ENCODE measurements at places on chromosomes 7 and 10.

GRCh38 chr7:123665157-123665556 is 9.5 kb downstream of the LMOD2 start:
- no peak for DNase-seq

DNA sequence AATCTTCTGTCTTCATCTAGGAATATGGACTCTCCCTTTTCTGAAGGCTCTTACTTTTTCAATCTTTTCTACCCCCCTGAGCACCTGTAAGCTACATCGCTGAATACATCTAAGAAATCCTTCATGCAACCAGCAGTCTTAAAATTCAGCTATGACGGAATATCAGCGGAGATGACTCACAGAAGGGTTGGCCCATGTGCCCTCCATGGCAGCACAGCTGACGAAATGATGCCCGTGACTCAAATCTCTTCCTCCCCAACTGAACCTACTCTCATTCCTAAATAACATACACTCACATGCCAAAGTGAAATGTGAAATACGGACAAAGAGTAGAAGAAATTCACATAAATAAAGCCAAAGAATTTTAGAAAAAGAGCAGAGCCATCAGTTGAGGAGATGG is 30.3 kb upstream of the NCAPG2 start:
- no peak for DNase-seq

GRCh38 chr10:129293991-129294700 is 172.9 kb upstream of the MGMT start:
- DNase-seq = no peak

GRCh38 chr7:11655163-11655562 is 176.8 kb downstream of the THSD7A start:
- no peak for DNase-seq

DNA sequence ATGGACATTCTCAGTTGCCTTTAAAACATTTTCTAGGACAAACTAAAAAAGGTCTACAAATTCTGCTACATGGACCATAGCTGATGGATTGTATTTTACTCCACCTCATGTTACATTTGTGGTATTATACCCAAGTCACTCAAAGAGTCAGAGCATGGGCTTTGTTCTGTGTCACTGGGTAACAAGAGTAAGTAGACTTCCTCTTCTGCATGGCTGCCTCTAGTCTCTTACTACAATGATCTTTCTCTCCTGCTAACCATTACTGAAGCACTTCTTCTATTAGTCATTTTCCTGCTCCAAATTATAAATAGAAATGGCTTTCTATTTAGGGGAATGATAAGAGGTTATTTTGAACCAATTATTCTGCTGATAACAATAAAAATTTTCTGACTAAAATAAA is 727.4 kb upstream of the NRP1 start:
- no peak for DNase-seq

DNA sequence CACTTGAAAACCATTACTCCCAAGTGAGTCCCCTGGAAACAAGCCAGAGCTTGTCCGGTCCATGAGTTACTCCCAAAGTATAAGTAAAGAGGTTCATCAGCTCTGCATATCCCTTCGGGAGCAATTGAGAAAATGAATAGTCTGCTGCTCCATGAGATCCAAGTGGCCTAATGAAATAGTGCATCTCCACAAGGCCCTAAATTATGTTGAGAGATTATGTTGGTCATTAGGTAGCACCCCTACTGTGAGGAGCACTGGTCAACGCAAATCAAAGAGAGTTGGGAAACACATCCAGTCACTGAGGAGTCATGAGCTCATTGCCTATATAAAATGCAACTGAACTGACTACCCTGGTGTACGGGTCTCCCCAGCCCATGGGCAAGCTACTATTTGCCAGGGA is 205.5 kb upstream of the AOAH start:
- no peak for DNase-seq

- no peak for DNase-seq
Measured at GRCh38 chr10:45386657-45387056, 12.6 kb downstream of the ALOX5 start.

DNA sequence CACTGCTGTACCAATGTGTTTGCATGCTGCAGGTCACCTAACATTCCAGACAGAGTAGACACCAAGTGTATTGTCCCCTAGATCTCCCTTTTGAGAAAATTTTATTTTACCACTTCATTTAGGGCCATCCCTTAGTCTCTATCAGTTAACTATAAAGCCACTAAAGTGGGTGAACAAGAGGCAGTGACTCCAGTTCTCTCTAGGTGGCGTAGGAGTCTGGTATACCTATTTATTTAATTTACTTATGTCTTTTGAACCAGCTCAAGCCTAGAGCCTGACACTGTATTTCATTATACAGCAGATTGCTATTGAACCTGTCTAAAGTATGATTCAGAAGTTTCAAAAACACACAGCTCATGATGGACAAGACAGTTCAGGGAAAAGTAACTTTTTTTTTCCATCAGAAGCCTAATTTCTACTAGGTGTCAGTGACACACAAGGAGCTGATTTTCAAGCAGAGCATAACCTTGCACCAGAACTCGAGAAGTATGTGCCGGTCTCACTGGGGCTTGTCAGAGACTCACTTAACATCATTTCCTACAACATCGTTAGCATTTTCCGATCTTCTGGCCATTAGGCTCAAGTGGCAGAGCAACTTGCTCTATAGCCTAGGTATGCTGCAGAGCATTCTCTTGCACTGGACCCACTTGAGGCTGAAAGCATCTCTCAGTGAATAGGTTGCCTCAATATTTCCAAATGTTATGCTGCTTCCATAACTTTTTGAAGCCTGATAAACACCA is 175.4 kb downstream of the CDC14C start:
- no peak for DNase-seq

GRCh38 chr10:122208571-122209430 is 62.3 kb upstream of the BTBD16 start:
- DNase-seq = no peak

- DNase-seq = no peak
Measured at GRCh38 chr10:62075912-62076311, 174.4 kb downstream of the ARID5B start.

DNA sequence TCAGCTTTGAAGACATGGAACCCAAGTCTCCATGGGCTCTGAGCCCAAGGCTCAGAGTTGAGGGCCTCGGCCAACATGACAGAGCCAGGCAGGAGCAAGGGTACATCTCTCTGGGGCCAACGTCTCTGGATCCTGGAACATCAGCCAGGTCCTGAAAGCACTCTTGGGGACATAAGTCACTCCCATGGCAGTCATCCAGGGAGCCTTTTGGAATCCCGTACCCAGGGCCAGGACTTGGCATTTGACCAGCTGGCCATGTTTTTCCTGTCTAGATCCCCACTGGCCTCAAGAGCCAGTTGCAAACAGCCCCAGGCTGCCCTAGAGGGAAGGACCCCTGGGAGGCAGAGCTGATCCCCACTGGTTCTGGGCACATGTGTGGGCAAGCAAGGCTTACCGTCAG is 4.3 kb upstream of the CXCL12 start:
- DNase-seq = no peak

GRCh38 chr10:116111483-116112095 is 161.4 kb downstream of the GFRA1 start:
- no peak for DNase-seq

DNA sequence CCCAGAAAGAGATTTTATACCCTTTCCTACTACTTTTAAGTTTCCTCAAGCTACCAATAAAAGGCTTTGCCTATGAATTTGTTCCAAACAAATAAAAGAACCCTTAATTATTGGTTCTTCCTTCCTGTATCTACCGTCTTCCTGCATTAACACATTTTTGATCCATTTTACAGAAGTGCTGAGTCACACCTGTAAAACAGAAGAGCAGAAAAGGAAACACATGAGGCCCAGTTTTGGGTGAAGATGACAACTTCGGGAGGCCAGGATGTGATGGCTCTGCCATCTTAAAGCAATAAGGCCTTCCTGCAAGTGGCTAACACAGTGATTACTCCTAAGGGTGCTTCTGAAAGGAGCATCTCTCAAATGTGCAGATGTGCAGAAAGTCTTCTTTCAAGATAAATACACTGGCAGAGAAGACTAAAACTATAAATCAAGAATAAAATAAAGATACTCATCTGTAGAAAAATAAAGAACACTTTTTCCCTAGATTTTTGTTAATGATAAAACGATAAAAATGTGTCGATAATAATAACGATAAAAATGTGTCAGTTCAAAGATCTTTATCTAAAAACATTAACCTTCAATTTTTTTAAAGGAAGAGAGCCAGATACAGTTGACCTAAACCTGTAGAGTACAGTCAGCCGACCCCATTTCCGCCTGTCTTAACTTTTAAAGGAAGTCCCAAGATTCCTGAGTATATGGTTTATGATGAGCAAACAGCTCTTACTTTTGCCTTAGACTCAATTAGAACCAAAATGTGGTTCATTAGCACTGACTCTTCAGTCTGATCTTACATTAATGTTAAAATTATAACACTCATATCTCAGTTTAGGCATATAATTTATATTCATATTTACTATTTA is 108.6 kb downstream of the UBE2H start:
- DNase-seq = no peak

- peak; percentile 94 for DNase-seq
Measured at GRCh38 chr10:12333380-12334185, 15.8 kb upstream of the CAMK1D start.

- no peak for DNase-seq
Measured at GRCh38 chr7:115040495-115040894, 118.6 kb downstream of the MDFIC start.

DNA sequence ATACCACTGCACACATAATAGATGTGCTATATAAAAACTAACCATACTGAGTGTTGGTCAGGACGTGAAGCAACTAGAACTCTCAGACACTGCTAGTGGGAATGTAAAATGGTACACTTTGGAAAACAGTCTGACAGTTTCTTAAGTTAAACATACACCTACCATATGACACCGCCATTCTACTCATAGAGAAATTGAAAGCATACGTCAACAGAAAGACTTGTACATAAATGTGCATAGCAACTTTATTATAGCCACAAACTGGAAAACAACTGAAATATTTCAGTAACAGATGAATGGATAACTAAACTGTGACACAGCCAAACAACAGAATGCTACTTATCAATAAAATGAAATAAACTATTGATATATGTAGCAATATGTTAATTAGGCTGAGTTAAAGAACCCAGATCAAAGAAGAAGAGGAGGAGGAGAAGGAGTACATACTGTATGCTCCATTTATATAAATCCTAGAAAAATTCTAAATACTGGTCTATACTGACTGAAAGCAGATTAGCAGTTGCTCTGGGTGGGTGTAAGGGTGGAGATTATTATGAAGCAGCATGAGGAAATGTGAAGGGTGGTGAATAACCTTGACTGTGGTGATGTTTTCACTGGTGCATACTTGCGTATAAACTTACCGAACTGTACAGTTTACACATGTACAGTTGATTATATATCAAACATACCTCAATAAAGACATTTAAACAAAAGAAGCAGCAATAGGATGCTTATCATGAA is 48.6 kb downstream of the ARHGAP21 start:
- DNase-seq = no peak

- no peak for DNase-seq
Measured at GRCh38 chr7:136911344-136911743, 42.9 kb downstream of the CHRM2 start.

- DNase-seq = no peak
Measured at GRCh38 chr10:34143466-34143865, 671.6 kb downstream of the PARD3 start.

GRCh38 chr7:132915647-132916046 is 166.2 kb downstream of the CHCHD3 start:
- DNase-seq = no peak

- DNase-seq = no peak
Measured at GRCh38 chr10:29966269-29966668, 93.1 kb downstream of the JCAD start.

- no peak for DNase-seq
Measured at GRCh38 chr7:149718730-149719049, 54.7 kb downstream of the ZNF467 start.

DNA sequence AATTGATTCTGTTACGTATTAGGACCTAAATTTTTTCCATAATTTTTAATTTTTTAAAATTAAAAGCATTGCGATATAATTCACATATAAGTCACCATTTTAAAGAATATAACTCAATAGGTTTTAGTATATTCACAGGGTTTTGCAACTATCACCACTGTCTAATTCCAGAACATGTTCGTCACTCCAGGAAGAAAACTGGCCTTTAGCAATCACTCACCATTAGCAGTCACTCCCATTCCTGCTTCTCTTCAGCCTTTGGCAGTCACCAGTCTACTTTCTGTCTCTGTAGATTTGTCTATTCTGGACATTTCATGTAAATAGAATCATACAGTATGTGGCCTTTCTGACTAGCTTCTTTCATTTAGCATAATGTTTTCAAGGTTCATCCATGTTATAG is 176.5 kb downstream of the EXOC4 start:
- no peak for DNase-seq

- DNase-seq = no peak
Measured at GRCh38 chr10:68163735-68164134, 54.4 kb downstream of the MYPN start.

GRCh38 chr7:16670021-16670420 is 24.0 kb downstream of the BZW2 start:
- peak; percentile 17 for DNase-seq

DNA sequence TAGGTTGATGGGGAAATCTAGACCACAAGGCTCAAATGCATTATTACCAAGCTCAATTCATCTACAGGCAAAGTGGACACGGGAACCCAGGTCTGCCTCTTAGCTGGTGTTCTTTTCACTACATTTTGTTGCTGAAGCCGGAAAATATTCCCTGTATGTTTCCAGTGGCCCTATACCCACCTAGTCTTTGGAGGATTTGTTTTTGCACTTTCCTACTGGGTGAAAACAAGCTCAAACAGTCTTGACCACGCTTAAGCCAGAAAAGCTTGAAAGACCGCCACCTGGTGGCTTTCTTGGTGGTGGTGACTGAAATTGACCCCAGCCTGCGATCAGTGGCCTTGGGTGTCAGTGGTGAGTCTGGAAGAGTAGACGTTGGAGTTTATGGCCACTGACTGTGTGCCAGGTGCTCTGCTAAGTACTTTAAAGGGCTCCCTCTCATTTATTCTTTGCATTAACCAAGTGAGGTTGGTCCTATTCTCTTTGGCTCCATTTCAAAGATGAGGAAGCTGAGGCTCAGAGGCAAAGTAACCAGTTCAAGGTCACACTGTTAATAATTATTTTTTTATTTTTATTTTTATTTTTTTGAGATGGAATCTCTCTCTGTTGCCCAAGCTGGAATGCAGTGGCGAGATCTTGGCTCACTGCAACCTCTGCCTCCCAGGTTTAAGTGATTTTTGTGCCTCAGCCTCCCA is 11.1 kb upstream of the CRTAC1 start:
- peak; percentile 11 for DNase-seq

DNA sequence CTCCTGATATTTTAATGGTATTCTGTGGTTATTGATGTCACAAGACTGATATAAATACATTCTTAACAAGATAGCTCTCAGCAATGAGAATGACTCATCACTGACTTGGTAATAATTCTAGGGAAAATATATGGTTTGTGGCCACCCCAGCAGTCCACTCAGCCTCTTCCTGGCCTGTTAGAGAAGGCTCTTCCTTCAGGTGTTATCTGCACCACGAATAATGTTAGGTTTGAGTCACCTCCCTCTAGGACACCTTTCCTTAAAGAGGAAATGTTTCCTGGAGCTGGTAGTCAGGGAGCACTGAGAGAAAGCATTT is 163.3 kb downstream of the SVIL start:
- peak; percentile 71 for DNase-seq

- DNase-seq = no peak
Measured at GRCh38 chr7:154442939-154443338, 390.7 kb downstream of the DPP6 start.

Data from AG09309 (cell line).